ENCODE measurements at places on chromosomes 2 and 18.

GRCh38 chr18:48879008-48879431 is 71.7 kb downstream of the SMAD7 start:
- peak; percentile 86 for DNase-seq

GRCh38 chr18:58943896-58944295 is 79.2 kb downstream of the ZNF532 start:
- no peak for DNase-seq

DNA sequence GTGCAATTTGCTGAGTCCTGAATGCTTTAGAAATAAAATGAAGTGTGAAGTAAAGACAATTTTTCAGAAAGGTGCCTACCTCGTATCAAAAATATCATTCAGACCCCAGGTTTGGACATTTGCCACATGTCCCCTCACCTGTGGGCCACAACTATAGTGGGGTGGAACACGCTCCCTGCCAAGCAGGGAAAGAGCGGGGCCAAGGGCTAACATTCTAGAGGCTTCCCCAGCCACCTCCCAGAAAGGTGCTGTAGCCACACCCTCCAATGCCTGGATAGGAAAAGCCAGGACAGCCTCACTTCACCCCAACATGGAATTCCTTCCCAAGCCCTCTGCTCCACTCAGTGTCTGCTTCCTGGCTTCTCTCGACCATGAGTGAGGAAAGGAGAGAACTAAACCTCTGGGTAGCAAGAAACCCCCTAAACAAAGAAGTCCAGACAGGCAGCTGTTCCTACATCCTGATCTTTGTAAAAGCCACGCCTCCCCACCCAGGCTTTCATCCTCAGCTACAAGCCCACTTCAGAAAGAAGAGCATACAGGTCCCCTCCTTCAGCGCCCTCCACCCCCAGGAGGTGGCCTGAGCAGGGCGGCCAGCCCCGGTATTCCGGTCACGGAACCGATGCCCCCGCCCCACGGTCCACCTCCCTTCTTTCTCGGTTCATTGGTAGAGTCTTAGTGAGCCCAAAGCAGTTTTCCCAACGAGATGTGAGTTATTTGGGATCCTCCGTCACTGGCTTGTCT is 2.1 kb downstream of the COL6A3 start:
- no peak for DNase-seq

DNA sequence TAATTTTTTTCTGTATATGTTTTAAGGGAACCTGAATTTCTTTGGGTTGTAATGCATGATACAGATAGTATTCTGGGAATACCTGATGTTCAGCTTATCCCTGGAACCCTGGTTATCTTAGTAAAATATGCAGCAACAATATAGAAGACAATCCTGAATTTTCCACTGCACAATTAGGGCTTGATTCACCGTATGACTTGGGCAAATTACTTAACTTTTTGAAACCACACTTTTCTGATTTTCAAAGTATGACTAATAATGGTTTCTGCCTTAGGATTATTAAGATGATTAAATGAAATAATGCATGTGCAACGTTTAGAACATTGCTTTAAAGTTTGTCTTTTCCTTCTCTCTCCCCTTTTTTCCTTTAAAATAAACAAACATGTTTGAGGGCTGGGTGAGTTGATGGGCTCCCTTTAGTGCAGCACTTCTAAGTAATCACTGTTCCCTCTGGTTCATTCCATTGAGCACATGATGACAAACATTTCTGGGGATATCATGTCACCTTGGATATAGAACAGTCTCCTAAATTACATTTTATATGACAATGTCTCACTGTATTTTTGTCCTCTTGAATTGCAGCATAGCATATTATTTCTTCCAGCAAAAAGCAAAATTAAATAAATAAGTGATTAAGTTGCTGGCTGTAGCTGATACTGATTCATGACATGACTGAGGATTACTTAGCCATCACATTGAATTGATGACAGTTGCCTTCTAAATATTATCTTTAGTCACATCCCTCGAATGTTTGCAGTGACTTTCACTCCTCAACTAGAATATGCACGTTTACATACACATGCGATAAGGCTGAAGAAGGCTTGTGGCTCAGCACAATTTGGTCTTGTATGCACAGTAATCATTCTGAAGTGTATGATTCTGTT is 254.5 kb downstream of the NEDD4L start:
- no peak for DNase-seq

DNA sequence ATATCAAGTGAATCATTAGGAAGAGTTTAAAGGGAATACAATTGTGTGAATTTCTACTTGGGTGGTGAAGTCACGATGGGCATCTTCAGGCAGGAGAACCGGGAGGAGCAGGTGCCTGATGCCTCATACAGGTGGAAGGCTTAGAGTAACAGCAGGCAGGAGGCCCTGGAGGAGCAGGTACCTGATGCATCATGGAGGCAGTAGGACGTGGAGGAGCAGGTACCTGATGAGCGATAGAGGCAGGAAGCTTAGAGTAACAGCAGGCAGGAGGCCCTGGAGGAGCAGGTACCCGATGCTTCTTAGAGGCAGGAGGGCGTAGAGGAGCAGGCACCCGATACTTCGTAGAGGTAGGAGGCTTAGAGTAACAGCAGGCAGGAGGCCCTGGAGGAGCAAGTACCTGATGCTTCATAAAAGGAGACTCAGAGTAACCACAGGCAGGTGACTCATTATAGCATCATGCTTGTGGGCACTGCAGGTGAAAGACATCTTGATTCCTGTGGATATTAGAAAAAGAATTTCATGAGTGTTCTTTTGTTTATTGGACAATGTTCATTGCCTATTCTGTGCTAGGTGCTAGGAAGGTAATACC is 133.9 kb downstream of the ATP9B start:
- DNase-seq: peak; percentile 32

GRCh38 chr2:135149251-135149650 is 97.2 kb downstream of the RAB3GAP1 start:
- no peak for DNase-seq

DNA sequence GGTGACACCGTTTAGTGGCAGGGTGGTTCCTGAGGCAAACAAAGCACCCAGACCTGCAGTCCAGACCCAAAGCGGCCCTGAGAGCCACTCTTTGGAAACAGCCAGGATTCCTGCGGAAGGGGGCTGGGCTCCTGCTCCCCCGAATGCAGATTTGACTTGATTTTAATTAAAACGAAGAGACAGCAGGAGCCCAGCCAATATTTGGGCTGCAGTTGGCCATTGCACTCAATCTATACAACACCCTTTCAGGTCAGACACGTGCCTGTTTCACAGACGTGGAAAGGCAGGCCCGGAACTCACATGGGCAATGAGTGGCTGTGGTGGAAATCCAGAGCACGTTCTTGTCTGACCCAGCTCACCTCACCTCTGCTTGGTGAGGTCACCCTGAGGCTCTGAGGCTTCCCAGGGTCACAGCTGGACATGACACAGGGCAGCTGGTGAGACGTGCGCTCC is 122.4 kb downstream of the NDUFA10 start:
- DNase-seq: no peak

GRCh38 chr2:174335988-174336500 is 1.3 kb downstream of the SP9 start:
- DNase-seq: no peak

GRCh38 chr2:28377984-28378678 is 14.5 kb upstream of the FOSL2 start:
- DNase-seq: peak; percentile 60

DNA sequence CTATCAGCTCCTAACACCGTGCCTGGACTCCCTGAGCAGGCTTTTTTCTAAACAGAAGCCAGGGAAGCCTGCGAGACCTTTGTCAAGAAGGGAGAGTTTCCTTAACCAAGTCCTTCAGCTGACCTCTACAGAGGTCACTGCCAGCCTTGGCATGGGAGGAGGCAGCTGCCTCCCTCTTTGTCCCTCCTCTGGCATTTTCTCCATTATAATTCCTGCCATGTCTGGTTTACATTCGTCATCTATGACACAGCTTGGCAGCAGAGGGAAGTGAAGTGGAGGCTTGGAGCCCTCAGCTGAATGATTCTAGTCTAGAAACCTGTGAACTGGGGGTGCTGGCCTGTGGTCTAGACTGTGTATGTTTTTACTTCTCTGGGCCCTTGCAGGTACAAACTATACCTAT is 22.5 kb downstream of the LIPG start:
- DNase-seq: no peak

DNA sequence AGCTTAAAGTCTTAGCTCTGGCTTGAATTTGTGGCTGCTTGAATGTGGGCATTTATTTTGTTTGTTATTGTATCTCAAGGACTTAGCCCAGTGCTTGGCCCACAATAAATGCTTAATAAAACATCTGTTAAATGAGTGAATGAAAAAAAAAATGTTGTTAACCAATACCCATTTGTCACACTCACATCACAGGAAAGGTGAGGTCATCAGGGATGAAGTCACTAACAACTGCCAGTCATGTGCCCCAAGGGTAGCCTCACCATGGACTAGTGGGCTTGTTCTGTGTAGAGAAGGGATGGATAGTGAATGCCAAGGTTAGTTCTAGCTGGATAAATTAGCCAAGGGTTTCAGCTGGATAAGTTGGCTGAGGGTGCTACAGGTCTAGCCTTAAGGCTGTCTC is 3.0 kb downstream of the NRBP1 start:
- DNase-seq: no peak

DNA sequence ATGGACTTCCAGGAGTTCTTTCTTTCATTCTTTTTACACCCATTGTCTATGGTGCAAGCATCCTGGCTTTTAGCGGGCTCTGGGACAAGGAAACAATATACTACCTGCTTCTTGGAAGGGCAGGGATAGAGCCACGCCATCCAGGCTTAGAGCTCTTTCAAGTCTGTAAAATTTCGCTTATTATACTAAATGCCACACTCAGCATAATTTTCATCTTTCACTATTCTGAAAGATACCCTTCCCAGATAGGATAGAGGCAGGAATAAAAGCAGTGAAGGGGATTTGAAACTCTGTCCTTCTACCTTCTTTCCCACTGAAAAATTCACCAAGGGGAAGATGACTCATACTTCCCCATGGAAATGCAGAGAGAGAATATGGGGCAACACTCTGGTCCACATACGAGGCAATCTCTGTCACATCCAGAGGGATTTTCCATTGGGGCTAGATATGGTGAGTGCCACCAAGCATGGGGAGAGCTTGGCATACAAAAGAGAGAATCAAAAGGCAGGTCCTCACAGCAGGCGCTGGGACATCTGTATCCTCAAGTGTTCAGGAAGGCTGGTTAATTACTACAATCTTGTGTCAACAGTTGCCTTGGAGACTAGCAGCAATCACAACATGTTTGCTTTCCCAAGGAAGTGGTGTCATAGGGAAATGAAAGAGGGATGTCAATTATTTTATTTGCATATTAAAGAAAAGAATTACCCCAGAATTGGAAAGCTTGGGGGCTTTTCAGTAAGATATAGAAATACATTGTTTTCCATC is 127.6 kb downstream of the TDRD15 start:
- no peak for DNase-seq

DNA sequence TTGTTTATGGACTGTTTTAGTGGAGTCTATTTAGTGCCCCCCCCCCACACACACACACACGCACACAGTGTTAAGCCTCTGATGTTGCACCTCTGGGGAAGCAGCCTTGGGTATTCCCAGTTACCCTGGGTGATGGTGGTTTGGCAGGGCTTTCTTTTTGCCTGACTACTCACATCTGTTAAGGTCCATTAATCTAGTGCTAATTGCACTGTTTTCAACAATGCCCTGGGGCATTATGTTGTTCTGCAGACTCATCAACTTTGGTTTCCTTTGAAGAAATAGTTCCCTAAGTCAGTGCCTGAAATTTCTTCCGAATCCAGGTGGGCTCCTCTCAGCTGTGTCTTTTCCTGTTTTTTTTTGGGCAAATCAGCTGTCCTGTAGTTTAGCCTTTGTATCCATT is 34.7 kb downstream of the SPOPL start:
- DNase-seq: no peak

DNA sequence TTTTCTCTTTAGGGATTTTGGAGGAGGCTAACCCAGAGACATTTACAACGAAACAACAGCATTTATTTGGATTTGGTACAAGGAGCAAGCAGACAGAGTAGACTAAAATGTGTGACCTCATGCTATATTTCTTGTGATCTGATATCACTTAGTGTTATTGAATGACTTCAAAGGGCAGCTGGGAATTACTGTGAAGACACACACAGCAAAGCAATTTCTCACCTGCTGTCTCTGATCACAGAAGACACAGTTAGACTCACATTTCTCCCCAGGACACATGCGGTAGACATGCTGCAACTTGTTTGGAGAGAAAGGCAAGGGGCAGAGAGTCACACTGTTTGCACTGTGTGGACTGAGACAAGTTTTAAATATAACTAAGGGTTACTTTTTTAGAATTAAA is 67.5 kb downstream of the LTBP1 start:
- no peak for DNase-seq

GRCh38 chr18:45399643-45400042 is 215.6 kb upstream of the SLC14A2 start:
- DNase-seq: no peak

GRCh38 chr2:224915136-224915535 is 127.1 kb downstream of the DOCK10 start:
- DNase-seq: no peak

- DNase-seq: no peak
Measured at GRCh38 chr2:238467062-238467461, 40.3 kb downstream of the ASB1 start.

DNA sequence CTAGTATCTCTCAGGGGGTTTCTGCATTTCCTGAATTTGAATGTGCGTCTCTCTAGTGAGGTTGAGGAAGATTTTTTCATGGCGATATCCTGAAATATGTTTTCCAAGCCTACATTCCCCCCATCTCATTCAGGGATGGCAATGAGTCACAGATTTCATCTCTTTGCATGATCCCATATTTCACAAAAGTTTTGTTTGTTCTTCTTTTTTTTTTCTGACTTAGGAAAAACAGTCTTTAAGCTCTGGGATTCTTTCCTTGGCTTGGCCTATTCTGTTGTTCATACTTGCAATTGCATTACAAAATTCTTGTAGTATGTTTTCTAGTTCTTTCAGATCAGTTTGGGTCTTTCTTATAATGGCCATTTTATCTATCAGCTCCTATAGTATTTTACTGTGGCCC is 136.5 kb downstream of the DSEL start:
- no peak for DNase-seq

- no peak for DNase-seq
Measured at GRCh38 chr2:199901942-199902341, 9.2 kb upstream of the C2orf69 start.

DNA sequence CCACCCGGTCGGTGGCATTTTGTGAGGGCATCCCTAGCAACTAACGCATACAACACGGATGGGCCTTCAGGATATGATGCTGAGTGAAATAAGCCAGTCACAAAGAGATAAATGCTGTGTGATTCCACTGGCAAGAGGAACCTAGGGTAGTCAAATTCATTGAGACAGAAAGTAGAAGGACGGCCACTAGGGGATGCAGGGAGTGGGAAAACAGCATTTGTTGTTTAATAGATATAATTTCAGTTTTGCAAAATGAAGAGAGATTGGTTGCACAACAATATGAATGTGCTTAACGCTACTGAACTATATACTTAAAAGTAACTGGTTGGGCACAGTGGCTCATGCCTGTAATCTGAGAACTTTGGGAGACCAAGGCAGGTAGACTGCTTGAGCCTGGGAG is 112.9 kb downstream of the AFF3 start:
- no peak for DNase-seq

DNA sequence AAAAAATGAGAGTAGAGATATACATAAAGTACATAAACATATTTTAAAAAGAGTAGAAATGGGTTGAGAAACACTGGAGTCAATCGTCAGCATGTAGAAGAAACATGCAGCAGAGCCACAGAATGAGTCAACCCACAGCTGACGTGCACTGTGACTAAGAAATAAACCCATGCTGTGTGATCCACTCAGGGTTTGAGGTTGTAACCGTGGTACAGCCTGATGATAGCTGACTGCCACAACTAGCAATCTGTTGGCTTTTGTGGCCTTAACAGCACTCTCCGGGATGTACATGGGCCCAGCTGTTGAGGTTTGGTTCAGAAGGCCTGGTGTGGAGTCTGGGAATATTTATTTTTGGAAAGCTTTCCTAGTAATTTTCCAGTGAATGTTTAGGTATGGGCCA is 554.4 kb upstream of the MEX3C start:
- no peak for DNase-seq
